Ammon's horn (tissue), 1 donor: ENCODE measurements at places on chromosomes 3 and 15.

GRCh38 chr3:50028346-50028745, 60.4 kb upstream of the RBM5 start:
- DNase-seq, result no peak

DNA sequence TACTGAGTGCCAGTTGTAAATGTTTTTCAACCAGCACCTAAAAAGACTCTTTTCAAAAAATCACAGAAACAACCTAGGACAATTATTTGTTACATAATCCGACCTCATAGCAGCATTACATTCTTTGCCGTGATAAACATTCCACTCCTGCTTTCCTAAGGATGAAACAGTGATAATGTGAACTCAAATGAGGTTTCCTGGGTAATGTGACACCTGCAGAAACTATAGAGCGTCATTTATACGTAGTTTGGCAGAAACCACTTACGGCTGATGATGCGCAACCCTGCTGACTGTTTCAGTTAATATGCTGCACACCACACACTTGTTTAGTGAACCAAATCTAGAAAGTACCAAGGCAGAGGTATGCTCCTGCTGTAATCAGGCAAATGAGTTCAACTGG, 55.8 kb downstream of the SEMA6D start:
- DNase-seq, result no peak

GRCh38 chr15:20340931-20341661, 200.5 kb downstream of the GOLGA6L6 start:
- peak; percentile 50 for DNase-seq

- no peak for DNase-seq
Measured at GRCh38 chr15:60523056-60523455, 44.1 kb upstream of the ICE2 start.

GRCh38 chr3:53696401-53697172, 149.6 kb downstream of the CHDH start:
- DNase-seq, result no peak

- DNase-seq, result no peak
Measured at GRCh38 chr3:137647179-137647578, 116.9 kb upstream of the SOX14 start.

DNA sequence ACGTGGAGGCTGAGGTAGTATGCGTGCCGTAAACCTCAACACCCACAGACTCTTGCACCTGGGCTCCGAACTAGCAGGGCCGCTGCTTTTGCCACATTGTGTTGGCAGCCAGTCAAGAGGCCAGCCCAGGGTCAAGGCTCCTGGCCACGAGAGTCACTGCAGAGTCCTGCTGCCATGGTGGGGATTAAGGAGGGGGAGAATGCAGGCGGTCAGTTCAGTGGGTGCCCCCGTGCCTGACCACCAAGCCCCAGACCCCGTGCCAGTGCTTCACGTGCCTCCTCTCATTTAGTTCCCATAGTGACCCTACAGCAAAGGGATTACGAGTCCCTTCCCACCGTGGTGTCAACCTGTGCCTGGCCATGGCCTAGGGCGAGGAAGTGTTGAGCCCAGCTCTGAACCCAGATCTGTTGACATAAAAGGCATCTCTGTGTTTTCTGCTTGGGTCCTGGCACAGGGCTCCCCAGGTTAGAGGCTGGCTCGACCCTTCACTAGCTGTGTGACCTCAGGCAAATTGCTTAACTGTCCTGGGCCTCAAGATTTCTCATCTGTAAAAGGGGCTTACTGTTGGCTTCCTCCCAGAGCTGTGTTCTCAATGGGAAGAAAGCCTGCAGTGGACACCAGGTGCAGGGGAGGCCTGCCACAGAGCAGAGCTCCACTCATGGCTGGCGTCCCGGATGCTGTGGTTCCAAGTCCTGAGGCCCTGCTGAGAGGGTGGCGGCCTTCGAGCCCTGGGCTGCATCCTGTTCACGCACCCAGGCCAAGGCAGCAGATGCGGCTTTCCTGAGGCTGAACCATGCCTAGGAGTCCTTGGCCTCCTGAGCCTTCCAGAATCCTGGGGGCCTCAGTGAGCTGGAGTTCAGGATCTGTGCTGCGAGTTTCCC, 32.8 kb downstream of the FBLN2 start:
- DNase-seq, result no peak

- DNase-seq, result no peak
Measured at GRCh38 chr3:163878396-163878795, 1199.9 kb downstream of the SI start.

DNA sequence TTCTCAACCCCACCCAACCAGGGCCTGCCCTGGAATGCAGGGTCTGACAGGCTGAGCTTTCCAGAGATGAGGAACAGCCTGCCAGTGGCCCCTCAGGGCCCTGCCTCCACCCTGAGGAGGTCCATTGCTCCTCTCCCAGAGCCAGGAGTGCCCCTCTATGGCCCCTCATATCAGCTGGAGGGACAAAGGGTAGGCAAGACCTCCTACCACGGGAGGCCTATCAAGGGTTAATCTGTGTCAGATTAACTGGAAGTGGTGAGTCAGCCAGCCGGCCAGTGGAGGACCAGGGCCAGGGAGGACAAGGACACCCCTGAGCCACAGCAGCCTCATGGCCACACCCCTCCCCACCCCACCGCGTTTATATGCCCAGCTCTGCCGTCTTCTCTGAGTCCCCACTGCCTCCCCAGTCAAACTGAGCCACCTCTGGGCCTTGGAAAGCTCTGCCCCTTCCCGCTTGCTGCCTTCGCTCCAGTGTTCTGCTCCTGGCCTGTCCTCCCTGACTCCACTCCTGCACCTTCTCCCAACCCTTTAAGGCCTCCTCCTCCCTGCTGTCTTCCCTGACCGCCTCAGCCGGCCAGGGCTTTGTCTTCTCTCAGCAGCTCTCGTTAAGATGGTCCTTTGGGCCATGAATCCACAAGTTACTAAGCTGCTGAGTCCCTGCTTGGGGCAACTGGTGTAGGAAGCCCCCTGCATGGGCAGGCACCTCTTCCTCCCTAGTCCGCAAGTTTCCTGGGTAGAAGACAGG, 6.5 kb downstream of the CCDC33 start:
- no peak for DNase-seq

DNA sequence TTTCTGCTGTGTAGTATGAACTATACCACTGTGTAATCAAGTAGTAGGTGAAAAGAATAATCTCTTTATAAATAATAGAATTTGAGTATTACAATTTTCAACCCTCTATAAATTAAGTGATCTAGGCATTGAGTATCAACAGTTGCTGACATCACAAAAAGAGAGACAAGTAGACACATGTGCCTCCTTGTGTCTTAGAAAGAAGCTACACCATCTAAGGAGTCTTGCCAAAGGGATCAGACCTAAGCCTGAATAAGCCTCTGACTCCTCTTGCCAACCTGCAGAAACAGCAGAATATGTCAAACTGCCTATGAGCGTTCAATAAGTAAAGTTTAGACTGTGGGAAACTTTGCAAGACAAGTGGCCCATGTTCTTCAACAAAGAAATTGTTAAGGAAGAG, 5.8 kb upstream of the MTMR10 start:
- DNase-seq, result no peak

- DNase-seq, result peak; percentile 79
Measured at GRCh38 chr3:184568924-184569829, 7.6 kb downstream of the EPHB3 start.

GRCh38 chr15:48929661-48930060, 34.1 kb downstream of the SHC4 start:
- DNase-seq, result no peak
